Endothelial cell of umbilical vein (primary cell): ENCODE measurements at places on chromosomes 11 and 22. TPM values are rescaled to one million over a fixed set of nuclear protein-coding genes. Genes with fewer than 3 reads are reported as not detected.
A peak's percentile ranks its signal among the peaks of the same experiment; 100 is the strongest.

- H3K4me3 ChIP-seq: no peak overlapping the region
- H3K27ac ChIP-seq: no peak overlapping the region
- DNase-seq: no peak
Measured at GRCh38 chr22:38474003-38474607, 6.2 kb downstream of the KDELR3 start.

GRCh38 chr22:22110548-22111266 is 128.1 kb upstream of the TOP3B start:
- H3K4me1 ChIP-seq: no peaks in the 10 kb centered on the region
- peaks cover 2% of the 10 kb centered on the region for H3K27me3 ChIP-seq
- DNase-seq: peak; percentile 23

The ZNF280B gene
- total RNA-seq: 3.1 TPM in 2 replicates

GRCh38 chr11:123062892-123063825 is 1.2 kb upstream of the HSPA8 start:
- peak overlapping the region; percentile 12 for H3K4me3 ChIP-seq
- DNase-seq: peak; percentile 77
- peak overlapping the region; percentile 96 for H3K27ac ChIP-seq
- H3K36me3 ChIP-seq: peaks cover 22% of the 10 kb centered on the region
- peaks cover 26% of the 10 kb centered on the region for H3K4me1 ChIP-seq
- H3K27me3 ChIP-seq: no peaks in the 10 kb centered on the region

The CCDC73 gene
- total RNA-seq: not detected in 2 replicates

- no peak for DNase-seq
- H3K4me3 ChIP-seq: no peak overlapping the region
- no peaks in the 10 kb centered on the region for H3K27me3 ChIP-seq
- no peaks in the 10 kb centered on the region for H3K4me1 ChIP-seq
- H3K36me3 ChIP-seq: no peaks in the 10 kb centered on the region
- no peak overlapping the region for H3K27ac ChIP-seq
Measured at GRCh38 chr22:32777987-32778386, 23.5 kb upstream of the TIMP3 start.

DNA sequence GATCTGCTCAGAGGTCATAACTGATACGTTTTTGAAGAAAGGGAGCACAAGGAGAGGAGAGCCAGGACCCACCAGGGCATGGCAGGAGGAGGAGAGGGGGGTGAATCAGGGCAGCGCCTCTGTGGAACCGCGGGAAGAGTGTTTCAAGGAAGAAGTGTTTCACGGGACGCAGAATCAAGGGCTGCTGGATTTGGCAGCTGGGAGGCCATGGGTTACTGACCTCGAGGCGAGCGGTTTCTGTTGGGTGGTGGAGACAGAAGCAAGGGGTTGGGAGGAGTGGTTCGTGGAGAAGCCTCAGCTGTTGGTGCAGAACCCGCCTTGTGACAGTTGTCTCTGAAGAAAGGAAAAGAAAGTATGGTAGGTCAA is 13.1 kb downstream of the VPS26B start:
- peaks cover 15% of the 10 kb centered on the region for H3K36me3 ChIP-seq
- no peak overlapping the region for H3K4me3 ChIP-seq
- no peaks in the 10 kb centered on the region for H3K27me3 ChIP-seq
- H3K4me1 ChIP-seq: no peaks in the 10 kb centered on the region
- no peak for DNase-seq
- H3K27ac ChIP-seq: no peak overlapping the region
